ENCODE measurements at places on chromosomes 12 and 14.

GRCh38 chr14:21476523-21476924 is 235 bp downstream of the RAB2B start:
- no peak for DNase-seq

DNA sequence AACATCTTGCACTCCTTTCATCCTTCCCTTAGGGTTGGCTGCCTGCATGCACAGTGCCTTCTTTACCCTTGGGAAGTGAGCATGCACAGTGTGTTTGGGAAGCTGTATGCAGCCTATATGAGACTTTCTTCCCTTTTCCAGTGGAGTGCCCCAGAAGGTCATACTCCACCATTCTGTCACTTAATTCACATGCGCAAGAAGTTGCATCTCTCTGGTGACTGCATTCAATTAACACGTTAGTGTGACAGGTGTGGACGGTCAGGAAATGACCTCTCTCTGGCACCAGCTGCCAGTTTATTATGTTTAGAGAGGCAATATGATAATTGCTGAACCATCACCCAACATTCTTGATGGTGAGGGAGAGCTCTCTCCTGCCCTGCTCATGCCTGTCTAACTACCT is 770.0 kb downstream of the FLRT2 start:
- DNase-seq, result no peak

- DNase-seq, result no peak
Measured at GRCh38 chr14:20438664-20439063, 2.7 kb upstream of the KLHL33 start.

GRCh38 chr12:92413286-92413685 is 267.6 kb upstream of the BTG1 start:
- DNase-seq, result no peak

DNA sequence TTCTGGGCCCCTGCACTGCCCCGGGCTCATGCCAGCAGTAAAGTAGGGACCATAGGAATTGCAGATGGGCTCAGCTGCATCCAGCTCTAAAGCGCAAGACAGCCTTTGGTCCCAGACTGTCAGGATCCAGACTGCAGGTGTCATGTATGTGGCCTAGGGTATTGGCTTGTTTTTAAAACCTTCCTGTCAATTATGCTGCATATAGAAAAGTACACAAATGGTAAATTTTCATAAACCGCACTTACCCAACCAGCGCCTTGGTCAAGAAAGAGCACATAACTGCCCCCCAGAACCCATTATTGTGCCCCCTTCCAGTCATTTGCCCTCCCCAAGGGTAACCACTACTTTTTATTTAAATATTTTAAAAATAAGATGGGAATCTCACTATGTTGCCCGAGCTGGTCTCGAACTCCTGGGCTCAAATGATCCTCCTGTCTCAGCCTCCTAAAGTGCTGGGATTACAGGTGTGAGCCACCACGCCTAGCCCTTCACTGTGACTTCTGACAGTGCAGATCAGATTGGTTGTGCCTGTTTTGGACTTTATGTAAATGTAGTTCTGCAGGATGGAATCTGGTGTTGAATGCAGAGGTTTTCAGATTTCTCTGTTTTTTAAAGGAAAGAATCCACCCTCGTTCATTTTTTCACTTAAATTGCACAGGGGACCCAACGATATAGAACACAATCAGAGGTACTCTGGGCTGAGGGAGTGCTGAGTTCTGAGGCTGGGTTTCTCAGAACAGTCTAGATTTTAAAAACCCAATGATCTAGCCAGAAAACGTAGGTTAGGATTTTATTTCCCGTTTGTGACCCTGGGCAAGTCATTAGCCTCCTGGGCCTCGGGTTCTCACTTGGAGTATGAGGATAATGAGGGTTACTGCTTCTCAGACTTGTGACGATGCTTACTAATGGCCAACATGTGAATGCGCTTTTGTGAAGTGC is 6.7 kb downstream of the NR4A1 start:
- no peak for DNase-seq

- no peak for DNase-seq
Measured at GRCh38 chr12:48933664-48934311, 8.5 kb upstream of the FKBP11 start.

DNA sequence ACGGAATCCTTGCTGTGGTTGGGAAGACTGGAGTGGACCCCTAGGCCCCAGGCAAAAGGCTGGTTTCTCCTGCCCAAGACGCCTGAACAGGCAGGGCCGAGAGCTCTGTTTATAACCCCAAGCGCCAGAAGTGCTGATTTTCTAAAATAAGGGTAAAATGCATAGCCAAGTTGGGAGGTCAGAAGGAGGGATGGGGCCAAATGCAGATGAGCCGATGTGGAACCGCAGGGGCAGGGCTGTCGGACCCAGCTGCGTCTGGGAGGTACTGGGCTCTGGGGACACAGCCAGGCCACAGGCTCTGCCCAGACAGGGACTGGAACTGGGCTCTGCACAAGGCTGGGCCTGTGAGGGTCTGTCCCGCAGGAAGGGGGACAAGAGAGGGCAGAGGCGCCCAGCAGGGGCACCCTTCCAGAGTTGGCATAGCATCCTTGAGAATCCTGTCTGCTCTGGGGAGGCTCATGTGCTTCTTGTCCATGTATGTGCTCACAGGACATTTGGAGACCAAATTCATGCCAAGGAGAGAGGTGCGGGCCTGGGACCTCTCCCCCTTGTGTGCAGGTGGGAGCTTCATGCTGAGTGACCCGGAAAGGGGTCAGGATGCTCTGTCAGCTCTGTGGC is 49.1 kb downstream of the JAG2 start:
- no peak for DNase-seq

DNA sequence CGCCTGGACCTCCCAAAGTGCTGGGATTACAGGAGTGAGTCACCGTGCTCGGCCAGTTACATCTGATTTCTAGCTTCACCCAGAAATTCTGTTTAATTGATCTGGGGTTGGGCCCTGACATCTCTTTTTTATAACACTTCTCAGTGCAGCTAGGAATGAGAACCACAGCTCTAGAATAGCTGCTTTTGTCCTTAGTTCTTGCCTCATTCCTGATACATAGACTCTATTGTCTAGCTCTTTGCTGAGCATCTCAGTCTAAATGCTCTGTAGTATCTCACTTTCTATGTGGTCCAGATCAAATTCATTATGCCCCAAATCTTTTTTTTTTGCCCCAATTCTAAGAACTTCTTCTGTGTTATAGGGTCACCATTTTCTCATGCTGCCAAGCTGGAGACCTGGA is 29.9 kb upstream of the FUT8 start:
- no peak for DNase-seq

DNA sequence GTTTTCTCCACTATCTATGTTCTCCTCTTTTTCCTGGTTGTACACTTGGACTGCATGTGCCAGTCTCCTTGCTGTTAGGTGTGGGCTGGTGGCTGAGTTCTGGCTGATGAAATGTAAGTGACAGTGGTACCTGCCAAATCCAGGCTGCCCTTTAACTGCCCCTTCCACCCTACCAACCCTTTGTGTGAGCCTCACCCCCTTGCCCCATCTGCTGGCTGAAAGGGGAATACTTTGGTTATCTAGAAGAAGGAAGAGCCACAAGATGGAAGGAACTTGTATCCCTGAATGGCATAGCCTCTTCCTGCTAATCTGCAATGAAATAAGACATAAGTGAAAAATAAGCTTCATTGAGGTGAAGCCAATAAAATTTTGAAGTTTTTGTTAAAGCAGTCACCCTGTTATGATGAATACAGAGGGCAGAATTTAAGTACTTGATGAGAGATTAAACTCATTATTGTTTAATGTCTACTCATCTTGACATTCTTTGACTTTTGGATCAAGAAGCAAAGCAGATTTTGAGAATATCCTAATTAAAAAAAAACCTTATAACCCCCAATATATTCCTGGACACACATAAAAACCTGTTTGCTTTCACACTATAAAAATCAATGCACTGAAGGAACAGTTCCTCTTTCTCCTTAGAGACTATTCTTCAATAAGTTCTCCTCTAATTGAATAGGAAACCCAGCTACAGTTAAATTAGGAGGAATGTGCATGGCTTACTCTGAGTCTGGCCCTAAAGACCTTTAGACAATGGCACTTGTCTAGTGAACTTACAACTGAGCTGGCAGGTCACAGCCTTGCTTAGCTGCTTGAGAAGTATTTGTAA is 262.6 kb upstream of the BTG1 start:
- DNase-seq, result peak; percentile 74

GRCh38 chr14:51283402-51284085 is 43.5 kb downstream of the TMX1 start:
- DNase-seq, result peak; percentile 62

- DNase-seq, result no peak
Measured at GRCh38 chr12:117036046-117036445, 63.2 kb downstream of the TESC start.

DNA sequence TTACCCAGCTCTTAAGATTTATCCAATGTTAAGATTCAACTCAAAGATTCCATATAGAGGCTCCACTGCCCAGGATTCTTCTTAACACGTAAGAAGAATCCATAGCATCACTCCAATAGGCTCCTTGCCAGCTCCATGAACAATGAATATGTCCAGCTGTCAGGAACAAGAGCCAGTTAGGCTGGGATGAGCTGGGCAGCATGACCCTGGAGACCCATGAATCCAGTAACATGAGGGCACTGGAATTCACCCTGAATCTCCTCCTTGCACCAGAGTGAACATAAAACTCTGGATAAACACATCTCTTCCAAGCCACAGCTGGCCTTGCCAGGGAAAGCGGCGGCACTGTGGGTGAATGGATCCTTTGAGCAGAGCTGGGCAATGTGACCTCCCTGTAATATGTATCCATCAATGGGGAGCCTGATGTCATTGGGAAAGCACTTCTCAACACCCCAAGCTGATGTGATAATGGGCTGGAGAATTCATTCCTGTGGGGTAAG is 24.4 kb upstream of the TC2N start:
- no peak for DNase-seq

DNA sequence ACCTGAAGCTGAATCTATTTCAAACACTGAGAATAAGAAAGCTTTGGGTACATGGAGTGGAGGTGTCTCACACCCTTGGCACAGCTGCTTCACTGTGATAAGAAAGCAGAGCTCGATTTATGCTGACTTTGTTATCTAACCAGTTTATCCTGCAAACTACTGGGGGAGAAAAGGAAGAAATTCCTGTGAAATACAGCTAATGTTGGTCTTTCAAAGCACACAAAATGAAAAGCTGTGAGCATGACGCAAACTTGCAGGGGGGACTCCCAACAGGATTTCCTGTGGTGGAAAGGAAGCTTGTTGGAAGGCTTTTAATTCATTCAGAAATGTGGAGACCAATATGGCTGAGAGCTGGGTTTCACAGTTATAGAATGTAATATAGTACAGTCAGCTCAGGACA is 53.4 kb downstream of the SRGAP1 start:
- peak; percentile 50 for DNase-seq

DNA sequence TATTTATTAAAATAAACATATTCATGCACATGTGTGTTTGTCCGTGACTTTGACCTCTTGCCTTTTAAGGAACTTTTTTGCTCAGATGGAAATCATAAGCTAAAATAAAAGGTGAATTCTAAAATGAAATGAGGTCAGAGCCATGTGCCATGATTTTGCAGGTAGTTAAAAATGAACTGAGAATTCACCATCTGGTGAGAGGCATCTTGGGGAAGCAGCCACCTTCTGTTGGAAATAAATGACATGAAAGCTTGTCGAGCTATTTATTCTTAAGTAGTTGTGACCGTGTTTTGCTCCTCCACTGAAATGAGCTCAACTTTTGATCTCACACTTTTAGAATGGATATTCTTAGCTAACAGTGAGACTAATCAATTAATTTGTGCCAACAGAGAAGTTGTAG is 56.8 kb upstream of the CNOT2 start:
- DNase-seq, result no peak

GRCh38 chr14:42626986-42627385 is 1020.3 kb downstream of the LRFN5 start:
- DNase-seq, result no peak

GRCh38 chr14:79016828-79017505 is 846.8 kb downstream of the NRXN3 start:
- DNase-seq, result no peak

GRCh38 chr14:100025111-100025510 is 40.1 kb upstream of the EVL start:
- DNase-seq, result peak; percentile 87

DNA sequence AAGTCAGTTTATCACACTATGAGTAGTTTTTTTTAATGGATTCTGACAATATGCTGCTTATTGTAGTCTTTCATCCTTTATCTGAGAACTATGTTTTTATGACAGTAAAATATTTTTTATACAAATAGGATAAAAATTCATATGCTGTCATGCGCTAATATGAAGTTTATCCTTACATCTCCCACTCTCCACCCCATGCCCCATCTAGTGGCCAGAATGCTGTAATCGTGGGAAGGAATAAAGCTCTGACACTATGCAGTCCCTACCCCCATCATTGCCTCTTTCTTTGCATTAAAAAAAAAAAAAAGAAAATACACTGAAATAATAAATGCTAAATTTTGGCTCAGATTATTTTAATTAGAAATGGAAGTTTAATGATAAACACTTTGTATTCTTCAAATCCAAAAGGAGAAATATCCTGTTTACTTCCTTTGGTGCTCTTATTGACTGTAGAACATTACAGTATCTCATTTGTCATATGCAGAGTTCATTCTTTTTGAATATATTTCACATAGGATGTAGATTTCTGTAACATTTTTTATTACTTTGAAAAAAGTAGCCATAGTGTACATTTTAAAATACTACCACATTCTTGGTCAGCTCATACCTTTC is 145.9 kb upstream of the SLCO1C1 start:
- peak; percentile 29 for DNase-seq

DNA sequence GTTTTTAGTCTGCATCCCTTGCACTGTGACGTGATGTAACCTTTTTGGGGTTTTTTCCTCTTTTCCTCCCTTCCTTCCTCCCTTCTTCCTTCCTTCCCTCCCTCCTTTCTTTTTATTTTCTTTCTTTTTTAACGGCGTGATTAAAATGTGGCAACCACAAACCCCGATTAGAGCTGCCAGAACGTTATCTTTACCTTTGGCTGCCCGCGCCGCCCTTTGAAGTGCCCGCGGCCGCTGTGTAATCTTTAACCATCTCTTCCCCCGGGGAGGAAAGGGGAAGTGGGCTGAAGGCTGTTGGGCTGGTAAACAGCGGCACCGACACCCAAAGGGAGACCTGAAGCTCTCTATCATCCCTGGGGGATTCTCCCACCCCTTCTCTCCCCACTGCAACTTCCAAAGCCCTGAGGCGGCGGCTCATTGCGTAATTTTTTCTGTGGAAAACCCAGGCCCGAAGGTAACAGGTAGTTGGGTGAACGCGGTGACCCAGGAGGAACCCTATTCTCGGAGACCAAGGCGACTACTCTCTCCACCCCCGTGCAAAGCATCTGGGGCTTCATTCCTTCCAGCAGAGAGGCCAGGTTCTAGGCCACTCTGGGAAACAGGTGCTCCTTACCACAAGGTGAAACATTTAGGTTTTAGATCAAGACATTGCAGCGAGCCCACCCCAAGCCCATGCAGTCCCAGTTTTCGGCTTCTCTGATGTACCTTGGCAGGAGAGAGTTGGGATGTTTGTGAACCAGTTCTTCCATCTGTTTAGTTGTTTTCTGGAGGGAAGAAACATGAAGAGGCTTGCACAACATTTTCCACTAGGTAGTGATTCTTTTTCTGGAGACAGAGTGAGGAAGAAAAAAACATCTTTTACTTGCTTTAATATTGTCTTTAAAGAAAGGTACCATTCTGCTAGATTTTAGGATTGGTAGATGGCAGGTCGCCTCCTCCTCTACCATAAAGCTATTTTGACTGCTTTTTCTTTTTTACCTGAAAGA is 1.5 kb downstream of the LGR5 start:
- DNase-seq, result peak; percentile 40

All from hematopoietic multipotent progenitor cell treated with erythropoietin and hydrocortisone succinate and interleukin-3 and kit ligand, for 8 days (in vitro differentiated cells).